ENCODE measurements at places on chromosomes 13 and 19. TPM values are rescaled to one million over a fixed set of nuclear protein-coding genes. Genes with fewer than 3 reads are reported as not detected.

- DNase-seq: no peak
These were observed 339.4 kb downstream of the KLF12 start for GRCh38 chr13:73794755-73795154.

The BICRA gene
- 31.9 TPM for total RNA-seq

DNA sequence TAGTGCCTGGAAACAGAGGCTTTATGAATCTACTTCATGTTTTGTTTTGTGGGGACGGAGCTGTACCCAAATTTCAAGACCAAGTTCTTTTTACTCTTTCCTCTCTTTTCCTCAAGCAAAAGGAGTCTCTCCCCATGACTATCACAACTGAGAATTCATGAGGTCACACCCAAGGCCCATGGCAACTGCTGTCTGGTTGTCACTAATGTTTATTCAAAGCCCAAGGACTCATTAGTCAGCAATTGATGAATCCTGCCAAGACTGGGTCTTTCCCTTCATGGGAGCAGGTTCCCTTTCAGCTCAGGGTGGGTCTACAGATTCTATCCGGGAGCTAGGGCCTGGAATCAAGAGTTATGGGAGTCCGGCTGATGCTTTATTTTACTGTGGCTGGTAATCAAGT, 441.5 kb upstream of the PCDH20 start:
- DNase-seq: no peak

DNA sequence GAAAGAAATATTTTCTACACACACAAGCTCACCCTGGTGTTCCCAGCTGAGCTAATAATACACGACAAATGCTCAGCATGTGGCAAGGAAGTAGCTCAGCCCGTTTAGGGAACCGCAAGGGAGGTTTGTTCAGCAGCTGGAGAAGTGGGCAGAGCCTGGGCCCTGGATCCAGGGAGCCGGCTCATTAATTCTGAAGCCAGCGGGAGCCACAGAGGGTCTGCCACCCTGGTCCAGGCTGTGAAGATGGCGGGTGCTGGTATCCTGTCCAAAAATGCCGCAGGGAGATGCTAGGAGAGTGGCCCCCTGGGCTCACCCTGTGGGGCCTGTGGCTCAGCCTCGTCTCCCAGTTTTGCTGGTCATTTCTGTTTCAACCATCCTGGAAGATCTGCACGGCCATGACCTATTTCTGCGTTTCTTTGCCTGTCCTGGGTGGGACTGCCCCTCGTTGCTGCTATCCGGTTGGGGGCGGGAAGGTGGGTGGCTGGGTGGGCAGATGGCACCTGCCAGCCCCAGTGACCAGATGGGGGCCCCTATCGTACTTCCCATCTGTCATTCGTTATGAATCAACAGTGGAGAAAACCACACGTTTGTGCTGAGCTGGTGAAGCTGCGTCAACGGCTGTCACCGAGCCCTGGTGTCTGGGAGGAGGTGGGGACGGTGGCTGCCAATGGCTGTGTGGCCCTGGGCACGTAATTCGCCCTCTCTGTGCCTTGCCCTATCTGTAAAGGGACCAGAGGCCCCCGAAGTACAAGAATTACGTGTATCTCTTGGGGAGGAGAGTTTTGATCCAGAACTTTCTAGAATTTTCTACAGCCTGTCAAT, 2.7 kb upstream of the GNA15 start:
- DNase-seq: peak; percentile 68

DNA sequence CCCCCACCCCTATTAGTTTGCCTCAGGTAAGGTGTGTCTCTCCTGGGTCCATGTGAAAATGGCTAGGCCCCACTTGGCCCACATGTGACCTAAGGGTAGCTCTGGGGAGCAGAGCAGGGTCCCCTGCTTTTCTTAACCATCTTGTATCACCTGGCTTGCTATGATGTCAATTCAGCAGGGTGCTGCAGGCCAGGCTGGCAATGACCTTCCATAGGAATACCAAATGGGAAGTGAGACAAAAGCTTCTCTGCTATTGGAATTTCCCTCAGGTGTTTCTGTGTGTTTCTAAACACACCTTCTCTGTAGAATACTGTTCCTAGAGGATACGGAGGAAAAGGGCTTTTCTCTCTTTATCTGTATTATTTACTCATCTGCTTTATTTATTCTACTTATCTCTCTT, 35.7 kb upstream of the DACH1 start:
- no peak for DNase-seq

GRCh38 chr13:109281017-109281902, 505.1 kb downstream of the IRS2 start:
- no peak for DNase-seq

The C19orf38 gene
- 0.51 TPM for total RNA-seq

DNA sequence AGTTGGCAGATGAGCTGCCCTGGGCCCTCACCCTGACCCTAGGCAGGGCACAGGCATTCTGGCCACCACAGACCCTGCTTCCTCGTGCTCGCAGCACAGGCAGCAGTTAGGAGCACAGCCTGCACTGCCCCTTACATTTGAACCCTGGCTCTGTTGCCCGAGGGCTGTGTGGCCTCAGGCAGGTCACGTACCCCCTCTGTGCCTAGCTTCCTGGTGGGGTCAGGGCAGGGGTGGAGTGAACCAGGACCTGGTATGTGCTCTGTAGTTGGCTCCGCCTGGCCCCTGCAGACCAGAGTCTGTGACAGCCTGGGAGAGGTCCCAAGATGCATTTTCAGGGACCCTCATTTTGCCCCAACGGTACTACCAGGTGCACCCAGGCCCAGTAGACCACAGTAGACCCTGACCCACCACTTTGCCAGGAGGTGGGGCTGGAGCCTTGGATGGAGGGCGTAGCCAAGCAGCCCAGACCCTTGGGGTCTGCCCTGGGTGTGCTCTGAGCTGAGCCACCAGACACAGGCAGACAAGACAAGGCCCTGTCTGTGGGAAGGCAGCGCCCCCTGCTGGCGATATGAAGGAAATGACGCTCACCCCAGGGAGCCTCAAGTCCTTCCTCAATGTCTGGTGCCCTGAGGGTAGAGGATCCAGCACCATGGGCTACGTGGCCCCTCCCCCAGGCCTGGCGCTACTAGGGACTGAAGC, 9.1 kb downstream of the LYL1 start:
- DNase-seq: peak; percentile 69

DNA sequence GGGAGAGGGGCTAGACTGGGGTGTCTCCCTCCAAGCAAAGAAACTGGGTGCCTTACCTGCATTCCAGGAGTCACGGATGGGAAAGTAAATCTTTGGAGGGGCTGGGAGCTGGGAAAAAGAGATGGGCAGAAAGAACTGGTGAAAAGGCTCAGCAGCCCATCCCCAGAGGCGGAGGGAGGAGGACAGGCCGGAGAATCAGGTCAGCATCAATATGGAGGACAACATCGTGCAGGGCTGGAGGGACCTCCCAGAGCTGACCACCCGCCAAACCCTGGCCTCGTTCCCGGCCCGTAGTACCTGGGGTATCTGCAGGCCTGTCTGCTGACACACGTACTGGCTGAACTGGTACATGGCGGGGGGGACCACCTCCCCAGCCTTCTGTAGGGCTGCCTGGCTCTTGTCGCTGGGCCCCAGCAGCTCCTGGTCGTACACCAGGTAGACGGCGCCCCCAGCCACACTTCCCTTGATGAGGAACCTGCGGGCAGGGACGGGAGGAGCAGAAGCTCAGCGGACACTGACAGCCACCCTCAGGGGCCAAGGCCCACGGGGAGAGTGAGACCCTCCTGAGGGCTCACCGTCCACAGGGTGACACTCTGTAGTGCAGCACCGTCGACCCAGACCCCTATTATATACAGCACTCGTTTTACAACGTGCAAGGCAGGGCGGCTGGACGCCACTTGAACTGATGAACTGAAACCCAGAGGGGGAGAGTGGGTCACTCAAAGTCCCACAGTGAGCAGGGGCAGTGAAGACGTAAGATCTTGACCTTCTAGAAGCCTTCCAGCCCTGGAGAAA, 830 bp downstream of the MICOS13 start:
- DNase-seq: no peak

The PSPN gene
- 2.2 TPM for total RNA-seq

GRCh38 chr19:39386557-39386956, 4.3 kb downstream of the PAF1 start:
- DNase-seq: no peak

DNA sequence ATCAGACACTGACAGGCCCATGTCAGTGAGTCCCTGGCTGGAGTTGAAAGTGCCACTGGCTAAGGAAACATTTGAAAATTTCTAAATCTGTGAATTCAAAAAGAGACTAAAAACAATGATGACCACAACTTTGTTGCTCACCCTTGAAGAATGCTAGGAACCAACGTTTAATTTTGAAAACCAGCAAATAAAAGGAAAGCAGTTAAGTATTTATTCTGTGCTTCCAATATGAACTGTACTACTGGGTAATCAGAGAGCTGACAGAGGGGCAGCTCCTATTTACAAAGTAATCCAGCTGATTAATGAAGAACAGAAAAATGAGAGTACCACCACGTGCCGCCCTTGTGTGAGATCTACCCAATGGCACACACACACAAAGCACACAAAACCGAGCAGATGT, 44.7 kb upstream of the LATS2 start:
- DNase-seq: no peak

- DNase-seq: no peak
These were observed 774 bp downstream of the GGN start for GRCh38 chr19:38386971-38387549.

- no peak for DNase-seq
These were observed 1.1 kb downstream of the PLK5 start for GRCh38 chr19:1524972-1525325.

DNA sequence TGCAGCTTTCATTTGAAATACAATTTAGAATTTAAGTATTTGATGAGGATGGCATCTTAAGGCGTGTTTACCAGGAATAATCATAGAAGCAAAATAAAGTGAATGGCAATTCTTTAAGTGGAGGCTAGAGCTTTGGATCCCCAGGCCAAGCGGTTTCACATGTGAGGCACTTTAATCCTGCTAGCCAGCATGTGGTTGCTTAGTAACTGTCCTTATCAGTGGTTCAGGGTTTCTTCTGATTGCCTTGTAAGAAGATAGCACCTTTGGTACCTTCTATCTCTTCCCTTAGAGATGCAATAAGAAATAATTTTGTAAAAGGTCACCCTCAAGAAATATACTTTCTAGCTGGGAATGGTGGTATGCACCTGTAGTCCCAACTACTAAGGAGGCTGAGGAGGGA, 38.9 kb upstream of the SERP2 start:
- DNase-seq: no peak

DNA sequence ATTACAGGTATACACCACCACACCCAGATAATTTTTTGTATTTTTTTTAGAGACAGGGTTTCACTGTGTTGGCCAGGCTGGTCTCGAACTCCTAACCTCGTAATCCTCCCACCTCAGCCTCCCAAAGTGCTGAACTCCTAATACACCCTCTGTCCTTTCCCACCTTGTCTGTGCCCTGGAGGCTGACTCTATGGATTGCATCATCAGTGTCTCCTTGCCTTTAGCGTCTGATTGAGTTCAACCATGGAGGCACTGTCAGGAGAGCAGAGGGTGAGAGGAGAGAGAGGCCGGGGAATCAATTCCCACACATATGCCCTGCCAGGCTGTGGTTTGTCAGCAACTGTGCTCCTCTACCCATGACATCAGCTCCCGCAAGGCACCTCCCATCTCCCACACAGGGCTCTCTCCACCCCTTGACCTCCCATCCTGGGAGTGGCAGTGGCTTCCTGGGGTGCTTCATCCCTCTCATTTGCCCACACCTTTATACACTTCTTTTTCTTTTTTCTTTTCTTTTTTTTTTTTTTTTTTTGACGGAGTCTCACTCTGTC, 12.6 kb upstream of the LILRB4 start:
- DNase-seq: no peak

DNA sequence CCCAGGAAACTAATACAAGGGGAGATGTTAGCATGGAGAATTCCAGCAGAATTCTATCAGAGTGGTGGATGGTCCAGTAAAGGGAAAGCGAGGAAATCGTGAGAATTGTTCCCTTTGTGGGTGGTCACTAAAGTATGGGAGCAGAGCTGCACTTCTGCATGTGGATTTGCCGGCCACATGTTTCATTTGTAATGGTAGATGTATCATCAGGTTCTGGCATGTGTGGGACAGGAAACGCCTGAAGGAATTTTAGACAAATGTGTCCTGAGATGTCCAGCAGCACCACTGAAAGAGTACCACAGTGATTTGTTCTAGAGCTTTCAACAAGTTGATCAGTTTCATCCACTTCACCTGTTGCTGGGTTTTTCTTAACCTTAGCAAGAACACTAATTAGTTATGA, 308.4 kb downstream of the SHISA2 start:
- DNase-seq: no peak

GRCh38 chr19:16206046-16206605, 8.4 kb downstream of the AP1M1 start:
- DNase-seq: no peak

DNA sequence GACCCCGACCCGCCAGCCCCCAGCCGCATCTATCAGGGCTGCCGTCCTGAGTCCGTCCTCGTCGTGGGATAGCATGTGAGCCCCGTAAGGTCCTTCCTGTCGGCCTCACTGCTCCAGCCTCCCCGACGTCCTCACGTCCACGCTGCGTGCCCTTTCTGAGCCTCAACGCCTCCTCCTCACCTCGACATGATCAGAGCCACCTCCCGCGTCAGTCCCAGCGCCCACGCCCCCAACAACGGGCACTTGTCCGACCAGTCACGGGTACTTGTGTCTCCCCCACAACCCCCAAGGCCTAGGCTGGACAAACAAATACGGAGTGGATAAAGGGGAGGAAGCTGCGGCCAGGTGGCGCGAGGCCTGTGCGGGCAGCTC, 665 bp downstream of the ZNF497 start:
- DNase-seq: no peak

DNA sequence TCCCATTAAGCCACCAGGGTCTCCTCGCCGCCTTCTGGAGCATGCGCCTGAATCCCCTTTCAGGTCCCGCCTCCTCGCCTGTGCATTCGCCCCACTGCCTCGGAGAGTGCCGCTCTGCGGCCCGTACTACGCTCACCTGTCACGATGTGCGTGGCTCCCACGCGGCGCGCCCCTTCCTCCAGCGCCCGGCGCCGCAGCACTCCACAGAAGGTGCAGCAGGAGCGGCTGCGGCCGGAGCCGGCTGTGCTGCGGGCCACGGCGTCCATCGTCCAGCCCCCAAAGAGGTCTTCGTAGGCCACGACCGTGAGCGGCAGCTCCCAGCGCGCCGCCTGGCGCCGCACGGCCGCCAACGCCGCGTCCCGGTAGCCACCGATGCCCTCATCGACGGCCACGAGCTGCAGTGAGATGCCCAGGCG, 4.3 kb downstream of the CTU1 start:
- DNase-seq: no peak

The NCR1 gene
- total RNA-seq: 3.3 TPM

GRCh38 chr19:12956446-12957388, at the start of gene GADD45GIP1:
TSS of gene GADD45GIP1 (minus strand) at chr19:12957223. CDS start at chr19:12957212, 11 bp downstream.
- DNase-seq: peak; percentile 70

DNA sequence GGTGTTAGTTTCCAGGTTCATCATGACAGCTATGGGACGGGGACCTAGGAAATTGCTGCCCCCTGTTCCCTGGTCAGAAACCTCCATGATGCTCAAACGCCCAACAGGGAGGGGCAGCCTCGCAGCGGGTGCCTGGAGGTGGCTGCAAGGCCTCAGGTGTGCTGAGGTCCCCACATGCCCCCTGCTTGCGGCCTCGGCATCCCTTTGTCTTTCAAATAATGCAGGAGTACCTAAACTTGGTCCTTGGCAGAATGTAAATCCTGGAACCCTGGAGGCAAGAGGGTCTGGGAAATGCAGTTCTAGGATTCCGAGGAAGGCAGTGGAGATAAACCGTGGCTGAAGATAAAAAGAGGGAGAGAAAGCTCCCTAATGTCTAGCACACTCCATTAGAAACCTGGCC, 52.4 kb downstream of the SKA3 start:
- DNase-seq: no peak

The CARD8 gene
- total RNA-seq: 188 TPM
